ENCODE measurements at places on chromosomes 7 and 10. TPM values are rescaled to one million over a fixed set of nuclear protein-coding genes. Genes with fewer than 3 reads are reported as not detected.

DNA sequence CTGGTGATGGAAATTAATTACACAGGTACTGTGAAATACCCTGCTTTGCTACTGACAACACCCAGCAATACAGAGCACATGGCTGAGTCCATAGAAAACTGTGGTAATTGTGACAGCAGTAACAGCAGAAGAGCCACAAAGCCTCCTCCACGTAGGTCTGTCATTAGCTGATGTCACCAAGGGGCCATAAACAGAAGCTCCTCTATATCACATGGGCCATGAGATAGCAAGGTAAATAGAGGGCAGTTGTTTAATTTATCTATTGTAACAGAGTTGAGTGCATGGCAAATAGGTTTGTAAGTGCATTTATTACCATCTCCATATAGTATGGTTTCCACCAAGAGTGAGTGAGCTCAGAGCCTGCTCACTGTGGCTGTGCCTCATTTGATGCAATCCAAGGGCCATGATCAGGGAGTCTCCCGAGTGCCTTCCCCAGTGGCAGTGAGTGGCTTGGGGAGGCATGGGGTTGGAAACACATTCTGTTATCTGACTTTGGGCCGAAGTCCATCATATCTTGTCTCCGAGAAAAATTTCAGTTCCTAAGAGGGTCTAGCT is 281.2 kb downstream of the SKAP2 start:
- no peaks in the 10 kb centered on the region for H3K4me1 ChIP-seq
- H3K27ac ChIP-seq = no peak overlapping the region
- no peak overlapping the region for H3K4me3 ChIP-seq
- DNase-seq = no peak

DNA sequence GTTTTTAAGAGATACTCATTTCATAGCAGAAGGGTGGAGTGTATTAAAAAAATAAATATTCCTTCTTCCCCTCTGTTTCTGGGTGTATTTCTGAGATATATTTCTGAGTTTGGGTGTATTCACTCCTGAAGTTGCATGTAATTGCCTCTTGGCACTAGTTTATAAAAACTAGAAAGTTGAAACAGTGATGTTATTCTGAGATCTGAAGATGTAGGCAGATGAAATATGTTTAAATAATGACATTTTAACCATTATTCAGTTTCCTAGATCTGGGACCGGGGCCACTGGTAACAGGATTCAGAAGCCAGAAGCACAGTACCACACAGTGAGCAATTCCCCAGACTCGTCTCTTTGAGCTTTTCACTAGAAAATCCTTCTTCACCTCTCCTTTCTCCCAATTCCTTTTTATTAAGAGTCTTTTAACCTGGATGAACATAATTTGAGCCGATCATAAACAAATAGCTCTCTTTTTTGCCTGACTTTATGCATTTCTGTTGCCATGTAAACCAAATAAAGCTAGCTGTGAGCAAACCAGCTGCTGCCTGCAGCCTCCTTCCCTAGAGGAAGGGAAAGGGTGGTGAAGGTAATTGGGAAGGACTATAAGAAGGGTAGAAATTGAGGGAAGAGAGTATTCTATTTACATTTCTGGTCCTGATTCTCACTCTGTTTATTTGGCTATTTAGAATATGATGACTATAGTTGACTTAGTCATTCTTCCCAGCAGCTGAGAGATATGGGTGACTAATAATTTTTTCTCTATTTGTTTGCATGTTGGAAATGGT is 101.8 kb upstream of the STRIP2 start:
- H3K36me3 ChIP-seq = no peaks in the 10 kb centered on the region
- H3K27me3 ChIP-seq = no peaks in the 10 kb centered on the region
- no peaks in the 10 kb centered on the region for H3K4me1 ChIP-seq

GRCh38 chr10:124532106-124532641 is 70.6 kb downstream of the LHPP start:
- no peak overlapping the region for H3K27ac ChIP-seq
- no peaks in the 10 kb centered on the region for H3K27me3 ChIP-seq
- no peaks in the 10 kb centered on the region for H3K4me1 ChIP-seq
- DNase-seq = no peak
- no peaks in the 10 kb centered on the region for H3K36me3 ChIP-seq
- H3K4me3 ChIP-seq = no peak overlapping the region

- H3K4me3 ChIP-seq = no peak overlapping the region
- H3K27ac ChIP-seq = peak overlapping the region; percentile 59
- H3K4me1 ChIP-seq = no peaks in the 10 kb centered on the region
- DNase-seq = peak; percentile 87
- no peaks in the 10 kb centered on the region for H3K36me3 ChIP-seq
- no peaks in the 10 kb centered on the region for H3K27me3 ChIP-seq
Observed at GRCh38 chr7:75565132-75565837, 73.2 kb downstream of the SPDYE5 start.

DNA sequence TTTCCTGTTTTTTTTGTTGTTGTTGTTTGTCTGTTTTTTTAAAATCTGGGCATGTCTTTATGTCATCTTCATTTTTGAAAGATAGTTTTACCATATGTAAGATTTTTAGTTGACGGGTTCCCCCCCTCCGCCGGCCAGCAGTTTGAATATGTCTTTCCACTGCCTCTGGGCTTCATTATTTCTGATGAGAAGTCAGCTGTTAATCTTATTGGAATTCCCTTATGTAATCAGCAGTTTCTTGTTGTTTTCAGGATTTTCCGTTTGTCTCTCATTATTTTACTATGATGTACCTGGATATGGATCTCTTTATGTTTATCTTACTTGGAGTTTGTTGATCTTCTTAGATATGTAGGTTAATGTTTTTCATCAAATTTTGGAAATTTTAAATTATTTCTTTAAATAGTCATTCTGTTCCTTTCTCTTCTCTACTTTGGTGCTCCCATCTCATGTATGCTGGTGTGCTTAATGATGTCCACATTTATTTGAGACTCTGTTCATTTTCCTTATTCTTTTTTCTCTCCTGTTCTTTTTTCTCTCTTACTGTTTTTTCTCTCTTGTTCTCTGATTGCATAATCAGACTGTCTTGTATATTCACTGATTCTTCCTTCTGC is 9.7 kb downstream of the EXOC6 start:
- no peak overlapping the region for H3K27ac ChIP-seq
- no peak for DNase-seq
- no peak overlapping the region for H3K4me3 ChIP-seq
- no peaks in the 10 kb centered on the region for H3K4me1 ChIP-seq

GRCh38 chr7:4115442-4115841 is 566.7 kb upstream of the FOXK1 start:
- H3K4me3 ChIP-seq = no peak overlapping the region
- DNase-seq = no peak
- H3K36me3 ChIP-seq = no peaks in the 10 kb centered on the region
- no peak overlapping the region for H3K27ac ChIP-seq
- no peaks in the 10 kb centered on the region for H3K4me1 ChIP-seq

GRCh38 chr10:60185421-60185820 is 204.3 kb downstream of the ANK3 start:
- H3K4me3 ChIP-seq = no peak overlapping the region
- H3K27ac ChIP-seq = no peak overlapping the region
- no peak for DNase-seq
- no peaks in the 10 kb centered on the region for H3K36me3 ChIP-seq

- no peaks in the 10 kb centered on the region for H3K27me3 ChIP-seq
- no peak for DNase-seq
- no peaks in the 10 kb centered on the region for H3K36me3 ChIP-seq
- H3K4me1 ChIP-seq = no peaks in the 10 kb centered on the region
Observed at GRCh38 chr10:4623200-4623599, 202.8 kb upstream of the AKR1E2 start.

GRCh38 chr7:1947586-1948217 is 277.6 kb downstream of the ELFN1 start:
- no peak for DNase-seq
- H3K36me3 ChIP-seq = no peaks in the 10 kb centered on the region
- no peak overlapping the region for H3K27ac ChIP-seq
- H3K27me3 ChIP-seq = no peaks in the 10 kb centered on the region
- no peak overlapping the region for H3K4me3 ChIP-seq
- no peaks in the 10 kb centered on the region for H3K4me1 ChIP-seq

DNA sequence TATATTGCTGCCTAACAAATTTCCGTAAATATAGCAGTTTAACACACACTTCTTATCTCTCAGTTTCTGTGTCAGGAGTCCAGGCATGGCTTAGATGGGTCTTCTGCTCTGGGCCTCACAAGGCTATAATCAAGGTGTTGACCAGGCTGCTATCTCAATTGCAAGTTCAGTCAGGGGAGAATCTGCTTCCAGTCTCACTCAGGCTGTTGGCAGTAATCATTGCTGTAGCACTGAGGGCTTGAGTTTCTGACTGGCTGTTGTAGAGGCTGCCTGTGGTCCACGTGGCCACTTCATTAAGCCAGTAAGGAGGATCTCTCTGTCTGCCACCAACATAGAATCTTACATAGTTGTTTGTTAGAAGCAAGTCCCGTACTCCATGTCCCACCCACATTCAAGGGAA is 138.4 kb downstream of the ST7 start:
- no peaks in the 10 kb centered on the region for H3K36me3 ChIP-seq
- no peak overlapping the region for H3K27ac ChIP-seq
- no peak for DNase-seq

DNA sequence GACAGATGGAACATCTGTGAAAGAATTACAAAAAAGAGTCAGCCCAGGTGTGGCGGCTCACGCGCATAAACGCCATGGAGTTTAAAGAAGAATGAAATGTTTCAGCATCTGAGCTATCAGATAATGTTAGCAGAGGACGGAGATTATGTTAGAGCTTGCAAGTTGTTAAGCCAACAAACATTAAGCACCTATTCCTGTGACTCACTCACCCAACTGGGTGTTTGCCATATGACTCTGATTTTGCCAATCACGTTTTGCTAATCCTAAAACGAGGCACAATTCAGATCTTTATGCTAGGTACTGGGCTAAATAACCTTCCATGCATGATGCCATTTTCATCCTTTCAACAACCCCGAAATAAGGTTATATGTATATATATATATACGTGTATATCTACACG is 29.0 kb upstream of the CCNY start:
- no peak overlapping the region for H3K27ac ChIP-seq
- no peaks in the 10 kb centered on the region for H3K4me1 ChIP-seq
- no peak overlapping the region for H3K4me3 ChIP-seq
- no peak for DNase-seq
- no peaks in the 10 kb centered on the region for H3K36me3 ChIP-seq

- no peaks in the 10 kb centered on the region for H3K4me1 ChIP-seq
- H3K27me3 ChIP-seq = peaks cover 3% of the 10 kb centered on the region
- no peak overlapping the region for H3K27ac ChIP-seq
- peak overlapping the region; percentile 27 for H3K4me3 ChIP-seq
- no peaks in the 10 kb centered on the region for H3K36me3 ChIP-seq
Observed at GRCh38 chr7:124033095-124033806, 384 bp upstream of the TMEM229A start.

- H3K27ac ChIP-seq = no peak overlapping the region
- no peak overlapping the region for H3K4me3 ChIP-seq
- H3K4me1 ChIP-seq = peaks cover 6% of the 10 kb centered on the region
Observed at GRCh38 chr7:37531225-37531624, 82.6 kb upstream of the ELMO1 start.

The RALA gene
- 11.9 TPM for total RNA-seq

The HHEX gene
- 6.6 TPM for total RNA-seq

The ABCC2 gene
- total RNA-seq = 0.74 TPM

The COBL gene
- total RNA-seq = 46.6 TPM

The PAPOLB gene
- total RNA-seq = not detected
